Glutamatergic neuron (in vitro differentiated cells): ENCODE measurements at places on chromosomes 3 and 15.
A peak's percentile ranks its signal among the peaks of the same experiment; 100 is the strongest.

- DNase-seq: no peak
These were observed 186.1 kb downstream of the FMN1 start for GRCh38 chr15:33008284-33008995.

GRCh38 chr15:68733666-68734065 lies 87.0 kb downstream of the ANP32A start:
- no peak for DNase-seq

DNA sequence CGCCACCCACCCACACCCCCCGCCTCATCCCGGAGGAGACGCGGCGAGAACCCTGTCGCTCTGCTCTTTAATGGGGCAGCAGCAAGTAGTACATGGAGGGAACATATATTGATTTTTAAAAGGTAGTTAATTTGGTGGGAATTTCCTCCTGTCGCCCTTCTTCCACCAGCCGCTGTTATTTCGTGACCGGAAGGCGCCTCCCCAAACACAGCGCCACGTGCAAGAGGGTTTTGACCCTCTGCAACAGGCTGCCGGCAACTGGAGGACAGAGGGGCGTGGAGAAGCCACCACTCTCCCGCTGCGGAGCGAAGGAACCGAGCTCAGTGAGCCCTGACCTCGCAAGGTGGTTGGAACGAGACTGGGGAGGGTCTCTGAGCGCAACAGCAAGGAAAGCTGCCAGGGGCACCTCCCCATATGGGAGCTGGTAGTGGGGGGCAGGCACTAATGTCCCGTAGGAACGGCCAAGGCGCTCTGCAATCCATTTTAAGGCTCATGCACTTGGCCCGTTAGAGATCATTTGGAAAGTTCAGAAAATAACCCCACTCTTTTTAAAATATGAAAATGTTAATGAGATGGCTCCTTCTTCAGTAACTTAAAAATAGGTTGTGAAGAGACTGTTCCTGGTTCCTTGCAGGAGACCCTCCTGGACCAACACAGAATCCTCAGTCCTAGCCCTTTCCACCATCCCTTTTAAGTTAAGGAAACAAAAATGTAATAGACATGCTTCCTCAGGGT lies 4.3 kb downstream of the ONECUT1 start:
- peak; percentile 52 for DNase-seq

DNA sequence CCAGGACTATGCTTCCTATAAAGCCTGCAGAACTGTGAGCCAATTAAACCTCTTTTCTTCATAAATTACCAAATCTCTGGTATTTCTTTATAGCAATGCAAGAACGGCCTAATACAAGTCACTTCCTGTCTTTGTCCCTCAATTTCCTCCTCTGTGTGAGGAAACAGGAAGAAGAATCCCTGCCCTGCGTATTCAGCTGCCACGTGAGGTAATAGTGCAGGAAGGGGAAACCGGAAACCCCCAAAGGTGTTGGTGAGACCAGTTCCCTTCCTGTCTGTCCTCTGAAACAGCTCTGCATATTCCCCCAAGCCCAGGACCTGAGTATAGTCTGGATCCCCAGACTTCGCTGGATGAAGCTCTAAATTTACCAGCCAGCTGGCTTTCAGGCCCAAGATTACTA lies 18.1 kb upstream of the PTPN23 start:
- no peak for DNase-seq

- DNase-seq: peak; percentile 29
These were observed at the start of gene ALDH1A2 for GRCh38 chr15:58065445-58066041. ALDH1A2 (minus strand) TSS chr15:58065711; CDS start chr15:58065650, 61 bp downstream.

DNA sequence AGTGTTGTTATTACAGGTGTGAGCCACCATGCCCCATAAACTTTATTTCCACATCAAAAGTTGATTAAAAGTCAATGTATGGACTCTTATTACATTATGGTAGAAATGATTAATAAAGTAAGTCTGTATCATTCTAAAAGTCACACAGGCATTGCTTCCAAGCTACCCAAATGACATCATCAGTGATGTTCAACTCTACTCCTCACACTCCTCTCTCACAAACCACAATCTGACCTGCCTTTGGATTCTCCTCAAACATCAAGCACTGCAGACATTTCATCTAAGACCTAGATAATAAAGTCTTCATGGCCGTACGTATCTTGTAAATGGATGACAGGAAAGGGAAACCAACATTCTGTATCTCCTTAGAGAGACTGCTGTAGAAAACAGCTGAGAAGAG lies 68.0 kb downstream of the SMARCC1 start:
- no peak for DNase-seq

GRCh38 chr15:66603301-66604179 lies 37.7 kb upstream of the LCTL start:
- DNase-seq: peak; percentile 78

- DNase-seq: no peak
These were observed 7.7 kb upstream of the DIPK2A start for GRCh38 chr3:143963946-143964345.

DNA sequence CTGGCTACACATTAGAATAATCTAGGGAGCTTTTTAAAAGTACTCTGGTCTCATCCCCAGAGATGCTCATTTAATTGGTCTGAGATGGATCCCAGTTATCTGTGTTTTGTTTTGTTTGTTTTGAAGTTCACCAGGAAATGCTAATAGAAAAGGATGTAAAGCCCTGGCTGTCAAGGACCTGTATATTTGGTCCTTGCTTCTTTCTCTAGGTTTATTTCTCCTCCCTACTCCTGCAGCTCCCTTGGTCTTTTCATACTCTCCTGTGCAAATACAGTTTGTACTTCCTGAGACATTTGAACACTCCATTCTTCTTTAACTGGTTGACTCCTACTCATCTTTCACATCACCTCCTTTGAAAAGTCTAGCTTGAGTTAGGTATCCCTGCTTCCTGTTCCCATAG lies 3.3 kb downstream of the PIK3CA start:
- DNase-seq: no peak

- DNase-seq: no peak
These were observed 66.4 kb downstream of the PTPRG start for GRCh38 chr3:61627768-61628185.

DNA sequence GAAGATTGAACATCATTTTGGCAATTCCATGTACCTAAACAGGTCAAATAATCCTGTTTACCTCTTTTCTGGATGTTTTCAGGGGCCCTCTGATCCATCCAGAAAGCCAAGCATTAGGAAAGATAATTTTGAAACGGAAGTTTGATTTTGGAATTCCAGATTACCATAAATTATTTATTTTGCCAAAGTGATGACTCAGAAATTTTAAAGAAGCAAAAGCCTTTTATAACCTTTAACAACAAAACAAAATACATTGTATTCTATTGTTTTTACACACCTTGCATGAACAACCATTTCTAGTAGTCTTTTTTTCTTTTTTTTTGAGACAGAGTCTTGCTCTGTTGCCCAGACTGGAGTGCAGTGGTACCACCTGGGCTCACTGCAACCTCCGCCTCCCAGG lies 32.0 kb upstream of the INO80 start:
- no peak for DNase-seq

DNA sequence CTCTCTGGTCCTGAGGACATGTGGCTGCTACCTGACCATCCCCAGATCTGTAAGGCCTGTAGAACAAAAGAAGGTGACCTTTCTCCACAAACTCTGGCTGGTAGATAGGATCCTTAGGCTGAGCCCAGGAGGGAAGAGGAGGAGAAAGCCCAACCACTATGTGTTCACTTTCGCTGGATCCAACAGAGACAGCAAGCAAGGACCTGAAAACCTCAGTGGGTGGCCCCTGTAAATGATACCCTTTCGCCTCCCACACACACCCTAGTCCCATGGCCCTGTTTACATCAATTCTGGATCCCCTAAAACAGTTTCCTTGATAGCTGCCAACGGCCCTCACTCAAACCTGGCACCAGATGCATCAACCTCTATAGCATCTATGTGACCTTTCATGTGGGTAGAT lies 22.4 kb downstream of the CCDC12 start:
- no peak for DNase-seq

DNA sequence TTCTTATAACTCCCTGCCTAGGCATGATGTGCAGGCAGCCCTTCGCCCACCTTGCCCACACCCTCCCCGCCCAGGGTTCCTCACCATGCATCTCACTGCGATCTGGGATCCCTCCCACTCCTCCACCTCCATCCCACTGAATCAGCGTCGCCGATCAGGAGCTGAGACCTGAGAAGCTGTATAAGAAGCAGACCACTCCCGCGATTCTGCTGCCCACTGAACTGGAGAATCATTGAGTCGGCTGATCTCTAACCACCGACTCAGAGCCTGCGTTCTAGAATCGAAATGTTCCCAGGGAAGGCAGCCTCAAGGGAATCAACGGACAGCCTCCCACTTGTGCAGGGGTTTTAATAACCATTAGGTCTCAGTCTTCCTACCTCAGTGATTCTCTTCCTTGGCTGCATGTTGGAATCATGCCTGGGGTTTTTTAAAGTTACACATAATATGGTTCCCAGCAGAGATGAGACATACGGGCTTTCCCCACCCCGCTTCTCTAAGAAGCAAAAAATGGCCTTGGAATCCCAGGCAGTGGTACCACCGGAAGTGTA lies 60.2 kb downstream of the TMEM44 start:
- no peak for DNase-seq

GRCh38 chr3:18442756-18443664 lies 17.9 kb upstream of the SATB1 start:
- no peak for DNase-seq

- DNase-seq: no peak
These were observed 1126.7 kb downstream of the TUSC7 start for GRCh38 chr3:117836296-117836695.

DNA sequence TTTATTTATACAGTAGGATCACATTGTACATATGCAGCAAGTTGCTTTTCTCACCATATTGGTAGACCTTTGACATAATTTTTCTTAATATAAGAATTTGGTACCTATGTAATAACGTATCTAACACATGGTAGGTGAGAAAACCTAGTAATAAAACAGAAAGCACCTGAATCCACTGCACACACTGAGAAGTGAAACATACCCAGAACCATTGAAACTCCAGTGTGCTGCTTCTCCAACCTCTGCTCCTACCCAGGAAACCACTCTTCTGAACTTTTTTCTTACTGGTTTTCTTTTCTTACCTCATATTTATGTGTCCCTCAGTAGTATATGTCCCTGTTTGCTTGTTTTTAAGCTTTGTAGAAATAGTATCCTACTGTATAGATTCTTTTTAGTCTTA lies 293.0 kb downstream of the UBE2E2 start:
- DNase-seq: no peak

DNA sequence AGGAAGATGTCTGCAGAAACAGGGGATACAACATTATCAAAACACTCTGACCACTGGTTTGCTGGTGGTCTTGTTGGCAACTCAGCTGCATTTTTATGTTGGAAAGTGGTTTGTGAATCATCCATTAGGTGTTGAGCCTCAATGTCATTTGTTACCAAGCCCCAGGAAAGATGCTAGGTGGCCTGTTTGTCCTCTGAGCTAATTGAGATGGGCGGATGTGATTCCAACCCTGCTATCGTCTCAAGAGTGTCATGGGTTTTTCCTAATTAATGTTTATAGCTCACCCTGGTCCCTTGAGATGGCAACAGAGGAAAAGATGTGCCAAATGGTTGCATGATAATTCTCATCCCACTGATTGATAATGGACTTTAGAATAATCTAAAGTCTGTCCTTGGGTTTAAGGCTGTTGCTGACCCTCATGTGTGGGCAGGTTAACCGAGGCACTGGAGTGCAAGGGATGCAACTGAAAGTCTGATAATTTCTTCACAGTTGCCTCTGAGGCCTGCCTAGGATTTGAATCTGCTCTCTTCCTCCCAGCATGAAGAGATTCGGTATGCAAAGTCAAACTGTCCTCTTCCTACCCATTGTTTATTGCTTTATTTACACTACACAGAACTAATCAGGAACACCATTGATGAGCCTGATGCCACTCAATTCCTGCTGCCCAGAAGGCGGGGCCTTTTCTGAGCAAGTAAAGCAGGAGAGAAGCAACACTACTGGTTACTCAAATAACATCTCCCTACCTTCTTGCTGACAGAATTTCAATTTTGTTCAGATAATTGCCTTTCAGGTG lies 166.2 kb upstream of the TBC1D5 start:
- no peak for DNase-seq

- no peak for DNase-seq
These were observed 234.4 kb upstream of the TBL1XR1 start for GRCh38 chr3:177431525-177432176.

- DNase-seq: no peak
These were observed 113.7 kb downstream of the MYO5A start for GRCh38 chr15:52414936-52415335.

DNA sequence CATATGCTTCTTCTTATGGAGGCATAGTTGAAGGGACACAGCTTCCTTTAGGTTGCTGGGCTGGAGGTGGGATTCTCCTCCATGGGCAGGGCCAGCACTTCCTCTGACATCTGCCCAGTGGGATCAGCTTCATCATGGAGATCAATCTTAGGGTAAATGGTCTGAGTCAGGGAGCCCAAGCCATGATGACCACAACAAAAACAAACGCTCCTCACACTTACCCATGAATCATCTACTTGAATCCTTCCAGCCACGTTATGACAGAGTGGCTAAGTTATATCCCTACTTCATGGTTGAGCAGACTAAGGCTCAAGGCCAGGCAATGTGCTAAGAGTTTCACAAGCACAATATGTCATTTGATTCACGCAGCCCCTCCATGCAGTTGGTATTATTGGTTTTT lies 87.2 kb upstream of the NMNAT3 start:
- no peak for DNase-seq

- no peak for DNase-seq
These were observed 21.6 kb upstream of the DUSP7 start for GRCh38 chr3:52077925-52078324.

DNA sequence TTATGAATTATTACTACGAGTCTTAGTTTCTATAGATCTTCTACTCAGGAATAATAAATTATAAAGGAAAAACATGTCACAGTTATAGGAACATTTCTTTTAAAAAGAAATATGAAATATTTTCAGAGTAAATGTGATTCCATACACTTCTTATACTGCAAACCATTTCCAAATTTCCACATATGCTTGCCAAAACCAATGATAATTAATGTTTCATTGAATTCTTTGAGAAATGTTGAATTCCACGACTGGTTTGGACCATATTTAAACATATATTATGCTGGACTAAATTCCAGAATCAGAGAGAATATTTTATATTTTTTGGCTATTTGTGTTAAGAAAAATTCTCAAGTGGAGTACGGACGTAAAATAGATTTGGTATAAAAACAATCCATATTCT lies 144.6 kb downstream of the EPHA3 start:
- no peak for DNase-seq

DNA sequence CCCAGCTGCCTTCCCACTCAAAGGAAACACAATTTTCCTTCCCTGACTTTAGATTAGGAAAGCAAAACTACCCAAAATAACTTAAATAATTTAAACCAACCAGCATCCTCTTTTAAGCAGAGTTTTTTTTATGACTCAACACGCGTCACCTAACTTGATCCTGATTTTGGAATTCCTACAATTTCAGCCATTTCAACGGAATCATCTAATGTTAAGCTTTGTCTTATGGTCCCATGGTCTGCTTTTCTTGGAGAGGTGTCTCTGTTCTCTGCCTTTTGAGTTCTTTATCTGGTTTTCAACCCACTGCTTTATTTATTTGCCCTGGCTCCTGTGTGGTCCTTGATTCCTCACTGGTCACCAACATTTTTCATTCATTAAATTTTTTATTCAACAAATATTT lies 219.2 kb upstream of the ARHGEF26 start:
- no peak for DNase-seq

- no peak for DNase-seq
These were observed 210.6 kb downstream of the UBE3A start for GRCh38 chr15:25228261-25228660.
